ENCODE measurements at places on chromosomes 3 and 15.

DNA sequence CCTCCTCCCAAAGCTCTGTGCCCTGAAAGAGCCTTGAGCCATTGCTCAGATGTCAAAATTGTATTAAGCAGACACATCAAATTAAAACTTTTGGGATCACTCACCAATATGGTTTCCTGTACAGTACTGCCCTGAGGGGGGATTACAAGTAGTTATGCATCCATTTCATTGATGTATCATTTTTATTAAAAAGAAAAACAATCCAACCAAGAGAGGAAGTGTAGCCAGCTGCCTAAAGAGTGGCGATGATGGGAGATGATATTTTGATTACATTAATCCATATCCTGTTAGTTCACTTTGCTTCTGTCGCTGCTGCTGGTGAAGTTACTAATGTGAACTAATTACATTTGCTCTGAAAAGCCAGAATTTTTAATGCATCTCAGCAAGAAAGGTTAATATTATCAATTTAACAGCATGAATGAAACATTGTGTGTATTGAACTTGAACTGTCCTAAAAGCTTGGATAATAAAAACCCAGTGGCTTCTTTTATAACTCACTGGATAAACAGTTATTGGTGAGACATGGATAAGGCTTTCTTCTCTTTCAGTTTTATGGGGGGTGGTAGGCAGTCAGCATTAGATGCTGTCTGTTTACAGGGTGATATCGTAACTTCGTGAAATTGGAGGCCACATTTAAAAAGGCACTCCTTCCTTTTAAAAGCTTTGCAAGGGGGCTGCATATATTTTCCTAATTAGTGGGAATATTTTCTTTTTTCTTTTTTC is 87.7 kb downstream of the IGF1R start:
- DNase-seq, result no peak

DNA sequence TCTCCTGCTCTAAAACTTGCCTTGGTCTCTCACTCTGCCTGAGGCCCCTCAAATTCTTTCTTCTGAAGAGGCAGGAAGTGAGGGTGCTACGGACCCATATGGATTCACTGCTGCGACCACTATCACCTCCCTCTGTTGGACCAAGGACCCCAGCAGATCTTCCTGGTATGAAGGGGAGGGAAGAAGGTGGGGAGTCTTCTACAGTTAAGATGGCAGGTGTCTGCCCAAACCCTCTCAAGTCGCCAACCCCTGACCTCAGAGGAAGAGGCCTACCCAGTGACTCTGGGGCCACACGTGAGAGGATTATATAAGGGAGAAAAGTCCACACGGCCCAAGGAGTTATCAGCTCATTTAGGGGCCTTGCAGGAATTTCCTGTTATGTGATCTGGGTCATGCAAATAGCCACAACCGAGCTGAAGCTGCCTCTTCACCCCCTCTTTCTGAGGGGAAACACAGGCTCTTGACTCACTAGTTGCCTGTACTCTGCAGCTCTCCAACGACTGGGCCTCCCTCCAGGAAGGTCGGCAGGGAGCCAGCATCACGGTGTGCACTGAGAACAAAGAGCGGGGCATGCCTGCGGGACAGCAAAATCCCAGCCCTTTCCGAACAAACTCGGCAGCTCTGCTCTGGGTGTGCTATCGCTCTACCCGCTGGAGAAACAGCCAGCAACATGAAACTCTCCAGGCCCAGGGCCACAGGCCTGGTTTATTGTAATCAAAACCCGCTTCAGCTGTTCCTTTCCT is 116.0 kb downstream of the XXYLT1 start:
- DNase-seq, result no peak

GRCh38 chr3:19885468-19885867 is 48.5 kb downstream of the EFHB start:
- peak; percentile 44 for DNase-seq

GRCh38 chr3:81216192-81216591 is 545.3 kb downstream of the GBE1 start:
- no peak for DNase-seq

DNA sequence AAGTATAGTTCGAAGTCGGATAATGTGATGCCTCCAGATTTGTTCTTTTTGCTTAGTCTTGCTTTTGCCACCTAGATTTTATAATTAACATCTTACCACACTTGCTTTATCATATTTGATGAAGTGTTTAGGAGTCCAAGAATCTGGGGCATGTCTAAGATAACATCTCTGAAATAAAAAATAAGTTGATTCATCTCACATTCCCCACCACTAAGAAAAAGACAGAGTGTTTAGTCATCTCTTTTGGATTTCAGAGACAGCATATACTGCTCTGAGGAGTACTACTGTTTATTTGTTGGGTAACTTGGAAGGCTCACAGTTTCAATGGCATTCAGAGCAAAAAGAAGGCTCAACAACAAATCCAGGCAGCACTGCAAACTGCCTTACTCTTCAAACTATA is 324.2 kb upstream of the ATP11B start:
- DNase-seq, result no peak

DNA sequence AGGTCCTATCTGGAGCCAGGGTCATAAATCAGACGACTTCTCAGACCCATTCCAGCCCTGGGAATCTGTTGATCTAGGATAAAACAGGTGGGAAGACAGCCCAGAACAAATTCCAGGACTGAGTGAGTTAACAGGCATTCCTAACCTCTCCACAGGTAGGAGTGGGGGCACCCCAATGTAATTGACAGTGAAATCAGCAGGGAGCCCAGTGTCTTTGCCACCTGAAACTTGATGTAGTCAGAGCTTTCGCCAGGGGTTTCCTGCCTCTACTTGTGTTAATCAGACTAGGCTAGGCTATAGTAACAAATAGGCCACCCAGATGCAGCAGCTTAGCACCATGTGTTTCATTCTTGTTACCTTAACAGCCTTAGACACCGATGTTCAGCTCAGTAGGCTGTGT is 2.7 kb upstream of the HEG1 start:
- no peak for DNase-seq

DNA sequence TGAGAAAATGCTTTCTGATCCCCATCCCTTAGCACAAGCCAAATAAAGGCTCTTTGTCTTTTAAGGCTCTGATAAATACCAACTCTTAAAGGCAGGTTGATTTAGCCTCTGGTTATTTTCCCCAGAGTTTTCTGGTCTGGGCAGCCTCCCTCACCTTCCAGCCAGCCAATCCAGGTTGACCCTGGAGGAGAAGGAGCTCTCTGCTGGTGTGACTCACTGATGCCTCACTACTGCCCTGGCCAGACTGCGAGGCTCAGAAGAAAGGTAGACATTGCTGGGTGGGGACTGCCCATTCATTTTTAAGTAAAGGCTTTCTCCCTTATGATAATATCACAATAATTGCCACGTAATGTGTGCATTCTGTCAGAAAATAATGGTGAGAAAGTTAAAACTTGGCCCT is 37.1 kb downstream of the SLCO3A1 start:
- no peak for DNase-seq

Data from CD4-positive, alpha-beta T cell treated with Interleukin-17A for 1 hour (primary cell).